Muscle of arm (tissue), 14 donors: ENCODE measurements at places on chromosomes 1 and 21.
A peak's percentile ranks its signal among the peaks of the same experiment; 100 is the strongest.

DNA sequence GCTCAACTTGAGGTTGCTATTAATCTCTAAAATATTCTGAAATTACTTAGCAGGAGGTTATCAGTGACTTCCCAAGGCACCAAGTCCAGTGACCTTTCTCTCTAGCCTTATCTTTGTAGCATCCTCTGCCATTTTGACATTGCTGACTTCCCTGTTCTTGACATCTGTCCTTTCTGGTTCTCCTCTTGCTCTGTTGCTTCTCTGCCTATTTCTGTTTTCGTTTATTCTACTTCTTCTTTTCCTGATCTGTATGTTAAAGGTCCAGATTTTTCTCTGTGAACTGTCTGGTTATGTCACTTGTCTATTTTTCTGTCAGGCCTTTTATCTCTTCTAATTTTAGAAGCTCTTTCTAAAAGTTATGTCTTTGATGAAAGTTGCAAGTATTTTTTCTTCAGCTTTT, 178.8 kb downstream of the VPS13D start:
- no peak for DNase-seq

DNA sequence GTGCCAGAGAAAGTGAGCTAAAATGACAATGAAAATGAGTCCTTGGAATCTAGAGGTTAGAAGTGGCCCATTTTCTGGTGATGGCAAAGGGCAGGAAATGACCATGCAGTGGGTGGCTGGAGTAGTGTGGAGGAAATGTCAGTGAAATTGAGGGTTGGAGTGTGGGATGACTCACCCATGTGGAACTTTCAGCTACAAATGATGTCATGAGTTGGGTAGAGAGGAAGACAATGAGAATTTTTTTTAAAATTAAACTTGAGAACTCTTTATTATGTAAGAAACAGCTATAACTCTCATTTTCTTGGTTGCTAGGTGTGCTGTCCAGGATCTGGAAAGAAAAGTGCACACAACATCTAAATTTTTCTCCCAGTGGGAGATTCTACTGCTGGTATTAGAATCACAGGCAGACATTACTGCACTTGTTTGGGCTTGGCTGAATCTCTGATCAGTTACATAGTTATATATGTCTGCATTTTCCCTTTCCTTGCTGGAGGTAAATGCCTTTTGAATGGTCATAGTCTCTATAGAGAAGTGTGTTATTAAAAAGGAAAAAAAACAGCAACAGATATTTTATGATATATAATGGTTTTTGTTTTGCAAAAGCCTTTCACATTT, 56.8 kb upstream of the GNG12 start:
- DNase-seq = no peak

DNA sequence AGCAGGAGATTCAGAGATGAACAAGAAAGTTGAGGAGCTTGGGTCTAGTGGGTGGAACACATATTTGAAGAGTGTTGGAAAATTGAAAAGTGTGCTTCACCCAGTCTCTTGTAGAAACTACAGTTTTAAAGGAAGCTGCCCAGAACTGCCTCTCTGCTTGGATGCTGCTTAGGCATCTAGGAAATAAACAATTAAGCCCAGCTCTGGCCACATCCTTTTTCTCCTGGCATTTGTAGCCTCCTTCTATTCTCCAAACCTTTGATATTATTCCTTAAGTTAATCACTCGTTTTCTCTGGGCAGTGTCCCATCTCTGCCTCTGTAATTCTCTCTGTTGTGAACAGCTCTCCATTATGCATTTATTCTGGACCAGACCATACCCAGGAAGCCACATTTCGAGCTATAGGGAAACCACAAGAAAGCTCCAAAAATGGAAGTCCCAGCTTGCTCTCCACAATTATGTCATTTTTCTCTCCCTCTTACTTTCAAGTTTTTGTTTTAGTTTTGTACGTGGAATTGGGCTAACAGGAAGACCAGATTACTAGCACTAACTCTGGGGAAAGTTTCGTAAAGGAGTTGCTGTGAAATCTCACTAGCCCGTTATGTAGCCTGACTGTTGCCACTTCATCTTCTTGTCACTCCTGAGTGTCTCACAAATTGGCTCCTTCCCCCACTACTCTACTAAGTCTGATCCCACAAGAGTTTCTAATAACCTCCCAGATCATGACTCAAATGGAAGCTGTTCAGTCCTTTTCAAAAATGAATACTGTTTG, 102.2 kb downstream of the NTMT2 start:
- DNase-seq = no peak

DNA sequence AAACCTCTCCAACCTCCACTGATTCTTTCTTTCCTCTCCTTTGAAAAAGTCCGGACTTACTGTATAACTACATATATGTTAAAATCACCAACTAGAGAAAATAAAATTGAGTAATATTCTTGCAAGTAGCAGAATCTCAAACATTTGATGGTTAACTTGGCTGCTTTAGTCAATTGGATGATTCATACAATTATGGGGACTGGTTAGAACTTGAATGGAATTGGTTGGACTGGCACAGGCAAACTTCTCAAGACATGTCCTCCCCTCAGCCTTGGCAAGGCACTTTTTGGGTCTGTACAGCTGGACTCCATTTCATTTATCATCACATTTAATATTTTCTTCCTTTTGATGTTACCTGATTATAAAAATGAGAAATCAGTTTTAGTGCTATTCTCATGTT, 6.5 kb downstream of the WLS start:
- DNase-seq = no peak

GRCh38 chr1:54869173-54869851, 17.7 kb downstream of the DHCR24 start:
- DNase-seq = no peak

DNA sequence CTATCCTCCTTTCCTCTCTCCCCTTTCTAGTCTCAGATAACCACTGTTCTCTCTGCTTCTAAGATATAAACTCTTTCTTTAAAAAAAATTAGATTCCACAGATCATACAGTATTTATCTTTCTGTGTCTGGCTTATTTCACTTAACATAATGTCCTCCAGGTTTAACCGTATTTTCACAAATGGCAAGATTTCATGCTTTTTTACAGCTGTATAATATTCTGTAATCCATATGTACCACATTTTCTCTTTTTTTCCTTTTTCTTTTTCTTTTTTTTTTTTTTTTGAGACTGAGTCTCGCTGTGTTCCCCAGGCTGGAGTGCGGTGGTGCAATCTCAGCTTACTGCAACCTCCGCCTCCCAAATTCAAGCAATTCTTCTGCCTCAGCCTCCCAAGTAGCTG, 5.1 kb upstream of the SLC16A1 start:
- DNase-seq = no peak

DNA sequence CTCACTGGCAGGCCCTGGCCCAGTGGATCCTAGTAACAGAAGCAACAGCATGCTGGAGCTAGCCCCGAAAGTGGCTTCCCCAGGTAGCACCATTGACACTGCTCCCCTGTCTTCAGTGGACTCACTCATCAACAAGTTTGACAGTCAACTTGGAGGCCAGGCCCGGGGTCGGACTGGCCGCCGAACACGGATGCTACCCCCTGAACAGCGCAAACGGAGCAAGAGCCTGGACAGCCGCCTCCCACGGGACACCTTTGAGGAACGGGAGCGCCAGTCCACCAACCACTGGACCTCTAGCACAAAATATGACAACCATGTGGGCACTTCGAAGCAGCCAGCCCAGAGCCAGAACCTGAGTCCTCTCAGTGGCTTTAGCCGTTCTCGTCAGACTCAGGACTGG, 7.7 kb downstream of the CGN start:
- no peak for DNase-seq

GRCh38 chr1:11858968-11859871, 475 bp upstream of the NPPB start:
- DNase-seq = peak; percentile 59

DNA sequence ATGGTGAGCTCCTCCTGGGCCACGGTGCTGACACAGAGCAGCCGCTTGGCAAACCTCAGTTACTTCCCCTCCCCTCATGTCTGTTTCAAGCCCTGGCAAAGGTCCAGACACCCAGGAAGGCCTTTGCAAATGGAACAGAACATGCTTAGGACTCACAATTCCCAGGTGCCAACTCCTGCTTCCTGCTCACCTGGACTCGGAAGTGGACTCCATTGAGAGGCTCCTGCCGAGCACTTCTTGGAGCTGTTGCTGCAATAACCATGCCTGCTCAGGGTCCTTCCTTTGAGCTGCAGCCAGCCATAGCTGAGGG, 10.7 kb downstream of the DCST2 start:
- DNase-seq = no peak

- no peak for DNase-seq
Observed at GRCh38 chr1:20063861-20064292, 6.1 kb upstream of the PLA2G5 start.

DNA sequence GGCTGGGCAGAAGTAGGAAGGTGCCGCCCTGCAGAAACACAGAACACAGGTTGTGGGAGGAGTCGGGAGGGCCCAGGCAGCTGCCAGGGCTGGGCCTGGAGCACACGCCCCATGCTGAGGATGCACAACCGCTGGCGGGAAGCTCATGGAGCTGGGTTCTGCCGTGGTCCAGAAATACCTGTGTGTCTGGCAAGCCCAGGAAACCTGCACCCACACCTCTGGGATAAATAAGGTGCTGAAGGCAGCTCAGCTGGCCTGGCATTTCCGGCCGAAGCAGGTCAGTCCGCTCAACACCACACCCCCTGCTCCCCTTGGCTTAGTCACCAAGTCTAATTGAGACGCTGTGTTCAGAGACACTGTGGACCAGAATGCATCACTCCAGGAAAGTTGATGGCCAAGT, 32.1 kb downstream of the CTNNBIP1 start:
- no peak for DNase-seq

GRCh38 chr21:30444204-30444603, 4.1 kb downstream of the KRTAP15-1 start:
- DNase-seq = no peak

DNA sequence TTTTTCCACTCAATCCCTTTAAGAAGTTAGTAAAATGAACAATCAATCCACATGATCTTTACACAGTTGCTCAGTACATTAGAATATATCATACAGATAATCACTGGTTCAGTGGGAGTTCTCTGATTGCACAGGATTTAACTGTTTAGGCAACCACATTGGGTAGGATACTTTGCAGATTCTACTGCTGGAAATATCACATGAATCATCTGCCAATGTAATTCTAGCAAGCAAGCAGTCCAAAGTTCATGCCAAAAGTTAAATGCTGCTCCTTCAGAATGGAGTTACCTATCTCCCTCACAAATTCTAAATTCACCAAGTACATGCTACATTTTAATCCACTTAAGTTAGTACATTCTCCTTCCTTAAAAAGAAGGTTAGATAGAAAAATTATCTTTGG, 52.4 kb downstream of the NEGR1 start:
- no peak for DNase-seq

GRCh38 chr1:222919478-222919865, 104.6 kb downstream of the DISP1 start:
- DNase-seq = no peak

GRCh38 chr1:27564710-27565649, 39.0 kb downstream of the AHDC1 start:
- no peak for DNase-seq

DNA sequence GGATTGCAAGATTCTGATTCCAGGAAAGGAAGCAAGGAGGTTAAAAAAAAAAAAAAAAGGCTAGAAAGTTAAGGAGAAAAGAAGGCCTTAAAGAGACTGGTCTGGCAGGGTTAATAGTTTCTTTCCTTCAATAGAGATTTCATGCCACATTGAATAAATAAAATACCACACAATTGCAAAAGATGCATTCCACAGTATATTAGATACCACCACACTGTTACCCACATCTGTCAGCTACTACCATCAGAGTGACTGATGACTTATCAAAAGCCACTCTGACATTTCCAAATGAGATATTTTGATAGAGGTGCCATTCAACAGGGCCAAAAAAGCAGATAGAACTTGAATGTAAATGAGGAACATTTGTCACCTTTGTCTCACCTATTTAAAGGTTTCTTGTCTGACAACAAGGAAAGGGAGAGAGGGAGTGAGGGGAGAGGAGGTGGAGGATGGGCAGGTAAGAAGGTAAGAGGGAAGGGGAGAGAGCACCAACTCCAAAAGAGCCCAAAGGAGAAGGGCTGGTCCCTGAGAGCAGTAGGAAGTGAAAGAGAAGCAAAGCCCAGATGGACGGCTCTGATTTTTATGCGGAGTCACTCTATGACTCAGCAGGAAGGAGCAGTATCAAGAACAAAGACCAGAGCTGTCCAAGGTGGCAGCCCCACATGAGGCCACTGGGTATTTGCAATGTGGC, 38.3 kb downstream of the LRRN2 start:
- DNase-seq = no peak
